Psoas muscle (tissue), 8 donors: ENCODE measurements at places on chromosomes 2 and 18.

GRCh38 chr18:59488899-59489298 is 129.8 kb upstream of the LMAN1 start:
- no peak for DNase-seq

DNA sequence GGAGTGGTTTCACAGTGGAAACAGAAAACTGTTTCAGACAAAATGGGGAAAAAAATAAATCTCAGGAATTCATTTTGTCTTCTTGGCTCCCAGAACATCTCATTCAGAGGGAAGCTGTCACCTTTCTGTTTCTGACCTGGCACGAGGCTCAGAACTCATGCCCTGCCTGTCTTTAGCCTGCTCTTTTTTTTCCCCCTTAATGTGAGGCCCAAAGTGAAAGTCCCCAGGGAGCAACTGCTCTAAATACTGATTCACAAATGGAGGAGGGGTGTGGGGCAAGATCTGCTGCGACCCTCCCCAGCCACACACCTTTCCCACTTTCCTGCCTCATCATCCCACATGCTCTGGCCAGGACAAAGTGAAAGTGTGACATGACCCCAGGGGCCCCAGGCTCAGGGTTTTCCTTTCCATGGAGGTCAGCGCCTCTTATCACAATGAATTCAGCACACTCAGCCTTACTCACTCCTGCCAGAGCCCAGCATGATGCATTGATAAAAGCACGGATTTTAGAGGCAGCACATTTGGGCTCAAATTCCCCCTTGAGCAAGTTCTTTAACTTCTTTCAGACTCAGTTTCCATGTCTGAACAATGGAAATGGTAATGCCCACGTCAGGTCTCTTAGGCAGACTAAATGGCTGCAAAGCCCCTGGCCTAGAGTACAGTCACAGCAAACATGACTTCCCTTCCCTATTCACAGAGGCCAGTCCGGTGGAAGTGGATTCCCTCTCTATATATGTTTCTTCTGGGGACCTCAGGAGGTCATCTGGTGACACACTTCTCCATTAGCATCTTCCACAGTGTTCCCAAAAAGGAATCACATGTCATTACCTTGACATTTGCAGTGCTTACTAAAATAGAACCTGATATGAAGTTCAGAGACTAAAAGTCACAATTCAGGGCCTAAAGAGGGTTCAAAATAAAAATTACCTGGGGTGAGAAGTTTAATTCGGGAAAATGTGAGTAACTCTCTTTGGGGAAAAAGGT is 55.3 kb upstream of the TMEM163 start:
- no peak for DNase-seq

DNA sequence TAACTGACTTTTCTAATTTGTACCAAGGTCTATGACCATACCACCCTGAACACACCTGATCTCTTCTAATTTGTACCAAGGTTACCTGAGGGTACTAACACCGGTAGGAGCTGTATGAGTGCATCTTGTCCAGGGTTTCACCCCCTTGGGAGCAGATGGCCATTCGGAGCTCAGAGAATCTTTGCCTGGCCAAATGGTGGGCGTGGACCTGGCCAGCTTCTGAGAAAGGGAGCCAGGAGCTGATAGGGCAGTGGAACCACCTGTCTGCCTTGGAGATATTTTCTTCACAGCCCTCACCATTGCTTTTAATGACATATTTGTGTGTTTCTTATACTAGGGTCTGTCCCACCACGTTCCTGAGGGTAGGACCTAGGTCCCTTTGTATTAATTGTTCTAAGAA is 188.9 kb downstream of the LDLRAD4 start:
- DNase-seq = no peak

DNA sequence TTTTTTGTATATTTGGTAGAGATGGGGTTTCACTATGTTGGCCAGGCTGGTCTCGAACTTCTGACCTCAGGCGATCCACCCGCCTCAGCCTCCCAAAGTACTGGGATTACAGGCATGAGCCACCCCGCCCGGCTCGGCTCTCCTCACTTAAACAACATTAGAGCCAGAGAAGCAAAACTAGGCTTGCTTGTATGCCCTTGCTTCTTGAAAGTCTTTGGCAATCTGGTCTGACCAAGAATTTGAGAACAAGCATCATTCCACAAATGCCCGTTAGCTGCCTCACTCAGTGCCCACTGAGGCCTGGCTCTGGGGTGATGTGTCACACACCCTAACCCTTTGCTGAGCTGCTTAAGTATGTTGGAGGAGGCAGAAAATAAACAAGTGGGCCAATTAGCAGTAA is 33.5 kb downstream of the SOWAHC start:
- no peak for DNase-seq

GRCh38 chr2:88184762-88185161 is 14.6 kb downstream of the THNSL2 start:
- no peak for DNase-seq

- no peak for DNase-seq
Observed at GRCh38 chr2:74045454-74045853, 60.7 kb downstream of the TET3 start.
